ENCODE measurements at places on chromosomes 13 and 19. TPM values are rescaled to one million over a fixed set of nuclear protein-coding genes. Genes with fewer than 3 reads are reported as not detected.

GRCh38 chr13:21478881-21479808 is 20.0 kb upstream of the ZDHHC20 start:
- peak; percentile 35 for DNase-seq
- H3K4me3 ChIP-seq: no peak overlapping the region
- no peaks in the 10 kb centered on the region for H3K36me3 ChIP-seq
- peaks cover 10% of the 10 kb centered on the region for H3K4me1 ChIP-seq

DNA sequence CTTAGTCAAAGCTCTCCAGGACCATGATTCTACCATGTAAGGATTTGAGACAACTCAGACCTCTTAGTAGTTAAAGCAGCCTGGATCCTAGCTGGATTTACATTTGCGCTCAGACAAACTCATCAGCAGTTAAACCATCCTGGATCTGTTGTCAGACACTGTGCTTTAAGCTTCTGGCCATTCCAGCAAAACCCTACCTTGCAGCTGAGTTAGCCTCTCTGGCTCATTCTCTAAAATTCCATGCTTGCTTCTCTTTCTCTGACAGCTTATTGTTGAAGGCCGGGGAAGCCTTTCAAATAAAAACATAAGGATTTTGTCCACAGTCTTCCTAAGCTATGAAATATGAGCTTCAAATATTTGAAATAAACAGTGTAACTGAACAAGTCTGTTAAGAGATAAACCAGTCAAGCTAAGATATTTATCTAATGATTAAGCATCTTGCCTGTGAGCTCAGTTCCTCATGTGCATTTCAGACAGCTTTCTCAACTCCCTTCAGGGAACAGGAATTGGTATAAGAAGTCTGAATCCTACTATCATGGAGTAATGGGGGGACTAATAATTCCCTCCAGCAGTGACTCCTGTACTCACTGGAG is 89.3 kb downstream of the SLAIN1 start:
- no peak overlapping the region for H3K27ac ChIP-seq
- H3K36me3 ChIP-seq: no peaks in the 10 kb centered on the region
- no peak for DNase-seq
- H3K4me1 ChIP-seq: no peaks in the 10 kb centered on the region
- H3K27me3 ChIP-seq: no peaks in the 10 kb centered on the region

DNA sequence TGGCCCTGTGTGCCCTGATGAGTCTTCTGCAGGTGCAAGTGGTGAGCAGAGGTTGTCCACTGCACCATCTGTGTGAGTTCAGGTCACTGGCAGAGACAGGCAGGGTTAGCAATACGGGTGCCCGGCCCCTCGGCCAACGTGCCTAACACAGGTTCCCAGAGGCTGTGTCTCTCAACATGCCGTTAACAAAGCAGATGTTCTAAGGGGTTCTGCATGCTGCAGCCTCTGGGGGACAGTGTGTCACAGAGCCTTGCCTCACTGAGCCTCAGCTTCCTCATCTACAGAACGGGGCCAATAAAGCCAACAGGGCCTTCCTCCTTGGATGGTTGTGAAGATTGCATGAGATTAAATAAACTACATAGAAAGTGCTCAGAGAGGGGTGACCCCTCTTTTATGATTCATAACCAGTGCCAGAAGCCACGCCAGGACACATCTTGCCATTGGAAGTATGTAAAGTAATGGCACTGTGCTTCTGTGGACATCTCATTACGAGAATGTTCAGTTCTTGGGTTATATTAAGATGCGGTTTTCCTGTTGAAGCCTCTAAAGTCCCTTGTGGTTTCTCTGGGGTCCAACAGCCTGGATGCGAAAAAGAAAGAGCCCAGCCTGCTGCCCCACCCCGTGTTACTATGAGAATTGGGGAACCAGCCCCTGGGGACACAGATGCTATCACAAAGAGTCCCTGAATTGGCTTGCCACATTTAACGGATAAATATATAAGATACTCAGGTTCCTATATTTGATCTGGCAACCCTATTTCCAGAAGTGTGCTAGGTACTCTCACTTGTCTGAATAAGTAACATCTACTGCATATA is 11.2 kb upstream of the ARHGEF18 start:
- H3K4me3 ChIP-seq: no peak overlapping the region
- H3K4me1 ChIP-seq: peaks cover 9% of the 10 kb centered on the region
- no peak overlapping the region for H3K27ac ChIP-seq
- no peak for DNase-seq
- H3K27me3 ChIP-seq: no peaks in the 10 kb centered on the region

GRCh38 chr13:111216166-111216960 is 101.3 kb downstream of the ARHGEF7 start:
- no peak overlapping the region for H3K27ac ChIP-seq
- no peak overlapping the region for H3K4me3 ChIP-seq
- peaks cover 15% of the 10 kb centered on the region for H3K4me1 ChIP-seq
- no peaks in the 10 kb centered on the region for H3K36me3 ChIP-seq
- peak; percentile 47 for DNase-seq

- H3K4me1 ChIP-seq: peaks cover 29% of the 10 kb centered on the region
- no peaks in the 10 kb centered on the region for H3K36me3 ChIP-seq
- H3K4me3 ChIP-seq: no peak overlapping the region
- no peak for DNase-seq
- no peak overlapping the region for H3K27ac ChIP-seq
- no peaks in the 10 kb centered on the region for H3K27me3 ChIP-seq
Observed at GRCh38 chr13:46609726-46610125, 56.8 kb downstream of the LRCH1 start.

- H3K4me3 ChIP-seq: no peak overlapping the region
- H3K4me1 ChIP-seq: no peaks in the 10 kb centered on the region
- H3K27ac ChIP-seq: no peak overlapping the region
- H3K27me3 ChIP-seq: no peaks in the 10 kb centered on the region
- H3K36me3 ChIP-seq: no peaks in the 10 kb centered on the region
- DNase-seq: no peak
Observed at GRCh38 chr13:75830842-75831241, 194.7 kb downstream of the LMO7 start.

GRCh38 chr19:3748965-3749364 is 12.5 kb downstream of the APBA3 start:
- H3K4me3 ChIP-seq: no peak overlapping the region
- no peak for DNase-seq
- H3K27me3 ChIP-seq: no peaks in the 10 kb centered on the region
- no peak overlapping the region for H3K27ac ChIP-seq
- no peaks in the 10 kb centered on the region for H3K4me1 ChIP-seq

GRCh38 chr13:68081061-68081460 is 850.9 kb upstream of the PCDH9 start:
- H3K36me3 ChIP-seq: no peaks in the 10 kb centered on the region
- no peak overlapping the region for H3K4me3 ChIP-seq
- H3K27ac ChIP-seq: no peak overlapping the region
- H3K4me1 ChIP-seq: no peaks in the 10 kb centered on the region
- no peak for DNase-seq

- DNase-seq: no peak
- H3K36me3 ChIP-seq: no peaks in the 10 kb centered on the region
- H3K4me1 ChIP-seq: no peaks in the 10 kb centered on the region
- no peaks in the 10 kb centered on the region for H3K27me3 ChIP-seq
Observed at GRCh38 chr13:65985612-65986011, 1244.5 kb downstream of the PCDH9 start.

- H3K36me3 ChIP-seq: no peaks in the 10 kb centered on the region
- no peak overlapping the region for H3K4me3 ChIP-seq
- DNase-seq: no peak
- H3K27me3 ChIP-seq: no peaks in the 10 kb centered on the region
Observed at GRCh38 chr13:46150134-46150693, 31.8 kb downstream of the LCP1 start.

- H3K36me3 ChIP-seq: no peaks in the 10 kb centered on the region
- no peak overlapping the region for H3K4me3 ChIP-seq
- peak overlapping the region; percentile 62 for H3K27ac ChIP-seq
- H3K4me1 ChIP-seq: peaks cover 46% of the 10 kb centered on the region
- no peak for DNase-seq
Observed at GRCh38 chr19:2973229-2973628, 4.1 kb upstream of the TLE6 start.

GRCh38 chr19:55419103-55419502 is 11.5 kb upstream of the UBE2S start:
- no peak overlapping the region for H3K4me3 ChIP-seq
- H3K27me3 ChIP-seq: no peaks in the 10 kb centered on the region
- DNase-seq: no peak
- no peaks in the 10 kb centered on the region for H3K36me3 ChIP-seq

DNA sequence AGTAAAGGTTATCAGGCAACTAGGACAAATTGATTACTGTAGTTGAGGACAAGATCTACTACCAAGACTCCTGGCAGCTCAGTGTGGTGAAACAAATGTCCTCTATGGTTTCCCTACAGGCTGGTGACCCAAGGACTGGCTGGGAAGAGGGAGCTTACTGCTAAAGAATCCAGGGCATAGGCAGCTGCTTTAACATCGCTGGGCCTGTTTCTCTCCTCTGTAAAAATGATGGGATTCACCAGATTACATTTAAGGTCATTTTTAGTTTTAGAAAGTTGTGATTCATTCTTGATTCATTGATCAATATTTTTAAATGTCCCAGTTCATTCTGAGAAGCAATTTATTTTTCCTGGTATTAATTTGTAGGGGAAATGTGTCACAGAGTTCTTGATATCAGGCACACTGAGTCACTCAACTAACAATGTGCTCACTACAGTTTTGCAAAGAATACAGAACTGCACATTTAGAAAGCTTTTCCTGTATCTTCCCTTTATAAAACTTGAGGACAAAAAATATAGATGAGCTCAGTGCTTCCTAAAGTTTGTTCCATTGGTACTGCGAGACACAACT is 19.6 kb upstream of the FAM124A start:
- no peaks in the 10 kb centered on the region for H3K27me3 ChIP-seq

DNA sequence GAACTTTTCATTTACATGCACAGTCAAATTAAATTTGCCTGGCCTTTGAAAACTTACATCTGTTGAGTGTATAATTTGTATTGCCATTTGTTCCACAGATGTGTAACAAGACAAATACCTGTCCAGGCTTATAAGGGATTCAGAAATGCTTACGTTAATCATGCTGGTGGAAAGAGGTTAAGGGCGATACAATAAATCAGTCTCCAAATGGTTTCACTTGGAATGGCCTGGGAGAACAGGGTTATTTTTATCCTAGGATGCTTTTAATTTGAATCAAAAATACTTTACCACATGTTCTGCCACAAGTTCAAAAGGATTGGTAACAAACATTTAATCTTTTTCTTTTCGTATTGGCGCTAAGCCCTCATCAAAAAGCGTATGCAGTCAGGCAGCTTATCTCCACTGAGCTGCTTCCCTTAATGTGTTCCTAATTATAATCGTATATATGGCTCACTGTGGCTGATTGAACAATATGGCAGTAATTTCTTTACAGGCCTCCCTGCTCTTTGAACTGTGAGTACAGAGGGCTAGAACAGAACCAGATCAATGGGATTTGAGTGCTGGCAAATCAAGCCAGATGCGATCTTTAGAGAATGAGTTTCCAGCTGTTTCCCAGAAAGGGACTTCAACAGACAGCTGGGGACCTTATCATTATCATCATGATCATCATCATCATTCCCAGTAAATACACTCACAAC is 425.7 kb downstream of the SPRY2 start:
- no peak overlapping the region for H3K27ac ChIP-seq
- H3K4me1 ChIP-seq: no peaks in the 10 kb centered on the region
- DNase-seq: no peak
- no peaks in the 10 kb centered on the region for H3K36me3 ChIP-seq
- H3K27me3 ChIP-seq: no peaks in the 10 kb centered on the region
- no peak overlapping the region for H3K4me3 ChIP-seq

GRCh38 chr13:111616203-111616602 is 295.8 kb downstream of the TEX29 start:
- no peaks in the 10 kb centered on the region for H3K36me3 ChIP-seq
- no peak for DNase-seq
- no peaks in the 10 kb centered on the region for H3K27me3 ChIP-seq

- H3K27me3 ChIP-seq: no peaks in the 10 kb centered on the region
- H3K4me1 ChIP-seq: peaks cover 10% of the 10 kb centered on the region
- no peak overlapping the region for H3K27ac ChIP-seq
Observed at GRCh38 chr13:97502181-97502580, 68.2 kb downstream of the RAP2A start.

DNA sequence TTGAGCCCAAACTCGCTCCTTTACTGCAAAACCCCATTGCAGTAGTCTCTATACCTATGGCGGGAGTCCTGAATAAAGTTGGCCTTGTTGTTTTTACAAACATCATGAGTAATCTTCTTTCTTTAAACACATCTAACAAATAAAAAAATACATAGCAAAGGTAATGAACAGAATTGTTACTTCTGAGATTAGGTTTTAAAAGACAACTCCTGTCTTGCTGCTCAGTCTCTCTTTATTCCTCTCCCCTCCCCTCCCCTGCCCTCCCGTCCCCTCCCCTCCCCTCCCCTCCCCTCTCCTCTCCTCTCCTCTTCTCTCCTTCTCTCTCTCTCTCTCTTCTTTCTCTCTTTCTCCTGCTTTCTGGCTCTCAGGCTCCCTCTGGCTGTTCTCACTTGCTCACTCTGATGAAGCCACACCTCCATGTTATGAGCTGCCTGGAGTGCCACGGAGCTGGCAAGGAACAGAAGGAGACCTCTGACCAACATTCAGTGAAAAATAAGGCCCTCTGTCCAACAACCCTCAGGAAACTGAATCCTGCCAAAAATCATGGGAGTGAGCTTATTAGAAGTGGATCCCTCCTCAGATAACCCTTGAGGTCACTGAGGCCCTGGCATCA is 300.7 kb upstream of the MIR17HG start:
- no peak overlapping the region for H3K27ac ChIP-seq
- no peaks in the 10 kb centered on the region for H3K4me1 ChIP-seq
- no peak overlapping the region for H3K4me3 ChIP-seq
- no peak for DNase-seq

- H3K27me3 ChIP-seq: no peaks in the 10 kb centered on the region
- no peak overlapping the region for H3K27ac ChIP-seq
- H3K36me3 ChIP-seq: no peaks in the 10 kb centered on the region
- DNase-seq: no peak
- H3K4me1 ChIP-seq: no peaks in the 10 kb centered on the region
- H3K4me3 ChIP-seq: no peak overlapping the region
Observed at GRCh38 chr19:46390866-46391265, 22.5 kb downstream of the CCDC8 start.

DNA sequence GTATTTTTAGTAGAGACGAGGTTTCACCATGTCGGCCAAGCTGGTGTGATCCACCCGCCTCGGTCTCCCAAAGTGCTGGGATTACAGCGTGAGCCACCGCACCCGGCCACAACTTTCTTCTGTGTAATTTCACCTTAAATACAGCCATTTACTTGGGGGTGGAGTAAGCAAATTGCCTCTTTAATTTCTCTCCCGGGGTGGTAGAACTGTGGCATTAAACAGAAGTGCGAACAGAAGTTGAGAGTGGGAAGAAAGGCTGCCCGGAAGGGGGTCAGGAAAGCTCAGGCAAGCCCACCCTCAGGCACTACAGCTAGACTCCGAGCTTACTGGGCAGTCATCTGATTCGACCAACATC is 475 bp upstream of the DNAJC15 start:
- peak overlapping the region; percentile 70 for H3K4me3 ChIP-seq
- no peaks in the 10 kb centered on the region for H3K36me3 ChIP-seq
- H3K27ac ChIP-seq: peak overlapping the region; percentile 86

GRCh38 chr19:7483720-7484201 is 5.1 kb downstream of the PEX11G start:
- no peak for DNase-seq
- no peaks in the 10 kb centered on the region for H3K36me3 ChIP-seq
- no peaks in the 10 kb centered on the region for H3K27me3 ChIP-seq
- H3K27ac ChIP-seq: no peak overlapping the region

- no peaks in the 10 kb centered on the region for H3K36me3 ChIP-seq
- H3K27me3 ChIP-seq: no peaks in the 10 kb centered on the region
- H3K4me1 ChIP-seq: peaks cover 38% of the 10 kb centered on the region
Observed at GRCh38 chr19:2478278-2478755, 2.4 kb downstream of the GADD45B start.

TRPM4 gene
- 15.8 TPM for total RNA-seq

KIR2DL3 gene
- total RNA-seq: not detected

ADGRE2 gene
- total RNA-seq: 0.33 TPM

ZNF418 gene
- total RNA-seq: 2.6 TPM

TMEM91 gene
- total RNA-seq: 7.5 TPM

OR7D4 gene
- not detected for total RNA-seq

KLK4 gene
- not detected for total RNA-seq

PTPRH gene
- 15.8 TPM for total RNA-seq

OR7D2 gene
- total RNA-seq: not detected

PSG6 gene
- not detected for total RNA-seq

Data from body of pancreas (tissue), 4 donors.